ENCODE measurements at places on chromosomes 1 and 21.

DNA sequence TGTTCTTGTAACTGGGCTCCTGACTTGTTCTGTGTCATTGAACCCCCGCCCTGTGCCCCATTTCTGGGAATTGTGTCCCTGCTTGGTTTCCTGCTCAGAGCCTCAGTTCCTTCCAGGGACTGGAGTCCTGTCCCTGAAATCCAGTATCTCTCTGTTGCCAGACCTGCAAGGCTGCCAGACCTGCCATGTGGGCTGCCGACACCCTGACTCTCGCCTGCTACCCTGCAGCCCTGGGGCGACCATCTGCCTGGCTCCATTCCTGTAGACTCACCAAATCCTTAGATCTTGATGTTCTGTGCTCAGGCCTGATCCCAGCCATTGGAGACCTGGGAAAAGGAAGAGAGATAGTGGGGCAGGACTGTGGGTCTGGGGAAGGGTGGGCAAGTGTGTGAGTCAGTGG is 383.3 kb upstream of the PROX1 start:
- no peak for DNase-seq

DNA sequence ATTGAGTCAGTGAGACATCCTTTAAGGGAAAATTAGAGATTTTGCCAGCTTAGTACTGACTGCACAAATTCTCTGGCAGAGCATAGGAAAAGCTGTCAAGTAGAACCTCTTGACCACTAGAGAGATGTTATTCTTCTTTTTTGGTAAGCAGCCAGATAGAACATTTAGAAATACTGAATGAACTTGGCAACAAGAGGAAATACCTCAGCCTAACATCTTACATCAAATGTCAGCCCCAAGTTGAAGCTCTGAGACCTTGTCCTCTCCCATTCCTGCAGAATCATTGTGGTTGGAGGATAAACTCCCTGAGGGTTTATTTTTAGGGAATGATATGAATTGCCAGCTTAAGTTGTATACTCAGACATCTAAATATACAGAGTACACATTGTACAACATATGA is 53.5 kb downstream of the MIGA1 start:
- no peak for DNase-seq

DNA sequence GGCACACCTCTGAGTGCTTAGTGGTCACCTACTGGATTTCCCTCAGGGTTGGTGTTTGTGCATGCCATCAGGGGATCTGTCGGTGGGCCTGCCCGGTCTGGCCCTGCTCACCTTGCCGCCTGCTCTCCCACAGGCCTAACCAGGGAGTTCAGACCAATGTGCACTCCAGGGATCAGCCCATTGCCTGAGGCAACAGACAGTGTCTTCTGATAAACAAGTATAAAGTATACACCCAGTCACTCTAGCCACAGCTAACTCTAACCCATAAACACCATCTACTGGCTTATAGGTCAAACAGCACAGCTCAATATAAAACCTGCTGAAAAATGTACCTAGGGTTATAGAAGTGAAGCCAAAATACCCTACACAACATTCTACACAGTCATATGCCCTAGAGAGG is 1300.0 kb downstream of the PLA2G4A start:
- DNase-seq = no peak

GRCh38 chr1:52707927-52708655 is 9.9 kb upstream of the COA7 start:
- DNase-seq = no peak

DNA sequence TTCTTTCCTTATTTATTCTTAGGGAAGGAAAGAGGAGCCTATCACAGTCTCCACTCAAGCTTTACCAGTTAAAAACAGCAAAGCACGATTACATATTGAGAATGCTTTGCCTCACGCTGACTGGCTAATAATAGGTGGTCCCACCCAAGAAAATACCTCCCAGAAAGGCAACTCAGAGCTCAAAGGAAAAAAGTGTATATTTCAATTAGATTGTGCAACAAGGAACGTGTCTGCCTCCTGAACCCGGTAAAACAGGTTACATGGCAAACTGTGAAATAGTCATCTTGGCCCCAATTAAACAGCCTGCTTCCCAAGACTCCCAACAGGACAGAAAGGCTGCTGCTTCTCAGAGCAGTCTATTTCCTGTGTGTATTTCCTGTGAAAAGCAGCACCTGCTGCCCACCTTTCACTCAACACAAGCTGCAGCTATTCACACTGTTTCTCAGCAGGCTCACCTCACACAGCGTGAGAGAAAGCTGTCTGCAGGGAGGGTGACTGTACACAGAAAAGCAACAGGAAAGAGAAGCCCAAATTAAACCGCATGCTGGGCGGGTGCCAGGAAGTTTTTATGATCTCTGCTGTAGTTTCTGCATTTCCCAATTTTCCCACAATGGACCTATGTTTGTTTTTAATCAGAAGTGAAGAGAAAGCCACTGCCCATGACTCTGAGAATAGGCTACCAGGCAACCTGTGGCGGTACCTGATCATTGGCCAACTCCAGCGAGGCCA is 44.0 kb downstream of the URB1 start:
- no peak for DNase-seq

- DNase-seq = no peak
Measured at GRCh38 chr1:214085325-214085724, 97.6 kb downstream of the PROX1 start.

GRCh38 chr1:109895720-109896504 is 14.7 kb upstream of the CSF1 start:
- DNase-seq = no peak

DNA sequence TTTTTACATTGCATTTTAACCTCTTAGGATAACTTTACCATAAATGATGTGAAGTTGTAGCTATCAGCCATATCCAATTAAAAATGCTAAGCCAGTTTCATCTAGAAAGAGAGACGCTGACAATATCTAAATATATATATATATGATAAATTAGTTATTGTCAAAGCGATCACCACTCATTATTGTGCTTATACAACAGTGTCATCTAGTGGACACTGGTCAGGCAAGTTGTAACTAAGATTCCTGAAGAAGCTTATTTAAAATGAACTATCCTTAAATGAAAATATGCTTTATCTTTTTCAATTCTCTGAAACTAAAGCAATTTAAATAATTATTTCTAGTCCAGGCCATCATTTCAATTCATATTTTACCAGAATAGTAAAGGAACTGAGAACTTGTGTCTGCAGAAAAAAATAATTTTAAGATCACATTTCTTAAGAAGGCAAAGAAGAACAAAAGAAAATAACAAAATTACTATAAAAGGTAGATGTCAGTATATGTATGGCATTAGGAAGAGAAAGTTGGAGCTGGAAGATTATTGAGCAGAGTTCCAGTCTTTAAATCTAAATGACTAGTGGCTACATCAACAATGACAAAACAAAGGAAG is 193.3 kb upstream of the SNX7 start:
- no peak for DNase-seq

DNA sequence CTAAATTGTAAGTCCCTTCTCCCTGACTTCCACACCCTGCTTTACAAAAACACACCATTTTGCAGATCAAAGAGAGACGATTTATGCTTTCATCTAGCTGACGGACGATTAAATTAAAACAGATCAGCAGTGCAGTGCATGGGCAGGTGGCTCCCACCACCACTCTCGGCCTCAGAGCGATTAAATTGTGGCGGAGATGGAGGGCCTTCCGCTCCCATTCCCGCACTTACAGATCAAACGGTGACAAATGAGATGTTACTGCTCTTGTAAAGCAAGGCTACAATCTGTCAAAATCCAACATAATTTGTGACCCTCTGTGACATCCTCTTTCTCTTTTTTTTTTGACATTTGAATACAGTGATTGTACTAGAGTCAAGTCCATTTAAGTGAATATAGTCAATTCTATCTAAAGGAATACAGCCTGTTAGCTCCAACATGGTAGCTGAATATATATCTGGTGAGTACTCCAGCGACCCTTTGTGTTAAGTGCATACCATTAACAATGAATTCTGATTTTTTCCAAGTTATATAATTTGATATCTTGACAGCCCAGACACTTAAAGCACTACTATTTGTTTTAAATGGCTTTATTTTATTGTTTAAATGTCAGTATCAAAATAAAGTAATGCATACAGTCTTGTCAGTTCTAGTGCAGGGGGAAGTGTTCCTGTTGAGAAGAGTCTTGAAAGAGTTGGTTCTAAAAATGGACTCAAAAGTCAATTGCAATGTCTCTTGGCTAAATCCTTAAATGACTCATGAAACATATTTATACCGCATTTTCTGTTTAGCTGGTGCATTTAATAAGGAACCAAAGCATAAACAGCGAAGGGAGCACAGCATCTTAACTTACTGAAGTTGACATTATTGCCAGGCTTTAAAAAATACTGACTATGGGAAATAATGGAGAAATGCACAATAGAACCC is 109.0 kb downstream of the ESRRG start:
- no peak for DNase-seq

DNA sequence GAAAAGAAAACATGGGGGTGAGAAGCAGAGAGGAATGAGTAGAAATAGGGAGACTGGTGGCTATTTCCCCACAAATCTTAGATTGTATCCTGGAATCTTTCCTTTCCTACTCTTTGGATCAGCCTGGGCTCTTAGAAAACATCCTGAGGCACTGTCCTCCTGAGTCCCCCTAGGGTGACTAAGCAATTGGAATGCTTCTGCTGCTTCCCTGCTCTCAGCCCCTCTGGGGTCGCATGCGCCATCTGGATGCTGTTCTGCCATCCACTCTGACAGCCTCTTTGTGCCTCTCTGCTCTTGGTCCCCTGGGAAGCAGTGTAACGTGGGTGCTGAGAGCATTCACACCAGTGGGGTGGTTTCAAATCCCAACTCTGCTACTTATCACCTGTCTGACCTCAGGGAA is 443.0 kb downstream of the SIPA1L2 start:
- DNase-seq = no peak

- no peak for DNase-seq
Measured at GRCh38 chr1:171486048-171486519, 754 bp downstream of the PRRC2C start.

DNA sequence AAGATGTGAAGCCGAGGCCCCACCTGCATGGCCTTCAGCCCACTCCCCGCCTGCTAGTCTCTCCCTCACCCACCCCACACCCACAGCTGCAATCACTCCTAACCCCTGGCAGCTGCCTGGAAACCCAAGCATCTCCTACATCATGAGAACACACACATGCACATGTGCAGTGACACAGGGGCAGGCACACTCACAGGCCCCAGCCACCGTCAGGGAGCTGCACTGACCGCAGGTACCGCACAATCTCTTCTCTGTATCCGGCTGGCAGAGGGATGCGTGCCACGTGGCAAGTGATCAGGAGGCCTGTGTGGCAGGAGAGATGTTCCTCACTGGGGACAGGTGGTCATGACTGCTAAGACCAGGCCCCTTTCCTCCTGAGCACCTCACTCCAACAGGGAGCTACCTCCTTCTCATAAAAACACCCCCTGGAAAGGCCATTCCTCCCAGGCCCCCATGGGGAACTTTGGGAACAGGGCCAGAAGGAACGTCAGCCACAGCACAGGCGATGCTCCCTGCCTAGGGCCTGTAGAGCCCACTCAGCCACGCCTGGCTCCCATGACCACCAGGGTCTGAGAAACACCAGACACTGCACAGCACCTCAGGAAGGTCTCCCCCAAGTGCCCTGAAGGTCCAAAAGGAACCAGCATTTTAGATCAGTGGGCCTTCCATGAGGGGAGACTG is 6.0 kb downstream of the LSS start:
- DNase-seq = no peak

DNA sequence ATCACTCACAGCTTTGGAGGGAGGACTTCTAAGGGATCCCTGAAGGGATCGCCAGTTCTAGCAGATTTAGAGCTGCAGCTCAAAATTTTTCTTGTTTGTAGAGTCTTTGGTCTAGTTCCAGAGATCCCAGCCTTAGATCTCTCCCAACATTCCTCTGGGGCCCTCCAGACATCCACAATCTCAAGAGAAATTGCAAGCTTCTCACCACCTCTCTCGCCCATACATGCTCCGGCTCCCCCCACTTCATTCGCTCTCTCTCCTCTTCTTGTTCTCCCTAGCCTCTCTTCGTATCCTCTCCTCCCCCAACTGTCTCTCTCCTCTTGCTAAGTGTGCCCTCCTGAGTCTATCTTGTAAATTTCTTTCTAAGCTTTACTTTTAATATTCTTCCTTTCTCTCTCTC is 15.1 kb upstream of the TUT4 start:
- DNase-seq = no peak

- DNase-seq = no peak
Measured at GRCh38 chr1:182715531-182715930, 31.1 kb upstream of the RGS8 start.

DNA sequence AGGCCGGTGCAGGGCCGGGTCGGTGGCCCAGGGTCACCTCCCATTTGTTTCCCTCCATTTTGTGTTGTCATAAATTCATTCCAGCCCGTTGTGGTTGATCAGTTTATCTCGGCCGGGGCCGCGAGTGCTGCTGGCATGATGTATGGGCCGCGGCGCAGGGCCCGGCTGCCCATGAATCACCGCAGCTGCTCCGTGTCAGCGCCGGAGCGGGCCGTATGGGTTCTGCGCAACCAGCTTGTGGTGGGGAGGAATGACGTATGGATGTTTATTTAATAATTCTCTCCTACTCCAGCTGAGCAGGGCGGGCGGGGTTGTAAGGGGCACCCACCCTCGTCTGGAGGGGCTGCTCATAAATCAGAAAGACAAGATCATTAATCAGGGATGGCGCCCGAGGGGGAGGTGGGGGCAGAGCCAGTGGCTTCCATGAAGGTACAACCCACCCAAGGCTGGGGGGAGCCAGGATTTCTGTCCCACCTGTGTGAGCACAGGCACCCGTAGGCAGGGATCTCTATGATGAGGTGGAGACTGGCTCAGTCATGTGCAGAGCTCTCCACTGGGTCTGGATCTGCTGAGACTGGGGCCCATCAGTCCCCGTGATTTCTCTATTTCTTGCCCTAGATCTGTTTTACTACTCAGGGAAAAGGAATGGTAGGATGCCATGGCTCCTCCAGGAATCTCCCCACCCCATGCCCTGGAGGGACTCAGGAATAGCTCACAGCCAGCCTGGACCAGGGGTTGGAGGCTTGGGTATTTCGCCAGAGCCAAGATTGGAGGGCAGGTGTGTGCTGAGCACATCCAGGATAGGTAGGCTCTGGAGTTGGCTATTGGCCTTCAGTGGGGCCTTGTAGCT is 27.8 kb downstream of the TMEM53 start:
- DNase-seq = no peak

DNA sequence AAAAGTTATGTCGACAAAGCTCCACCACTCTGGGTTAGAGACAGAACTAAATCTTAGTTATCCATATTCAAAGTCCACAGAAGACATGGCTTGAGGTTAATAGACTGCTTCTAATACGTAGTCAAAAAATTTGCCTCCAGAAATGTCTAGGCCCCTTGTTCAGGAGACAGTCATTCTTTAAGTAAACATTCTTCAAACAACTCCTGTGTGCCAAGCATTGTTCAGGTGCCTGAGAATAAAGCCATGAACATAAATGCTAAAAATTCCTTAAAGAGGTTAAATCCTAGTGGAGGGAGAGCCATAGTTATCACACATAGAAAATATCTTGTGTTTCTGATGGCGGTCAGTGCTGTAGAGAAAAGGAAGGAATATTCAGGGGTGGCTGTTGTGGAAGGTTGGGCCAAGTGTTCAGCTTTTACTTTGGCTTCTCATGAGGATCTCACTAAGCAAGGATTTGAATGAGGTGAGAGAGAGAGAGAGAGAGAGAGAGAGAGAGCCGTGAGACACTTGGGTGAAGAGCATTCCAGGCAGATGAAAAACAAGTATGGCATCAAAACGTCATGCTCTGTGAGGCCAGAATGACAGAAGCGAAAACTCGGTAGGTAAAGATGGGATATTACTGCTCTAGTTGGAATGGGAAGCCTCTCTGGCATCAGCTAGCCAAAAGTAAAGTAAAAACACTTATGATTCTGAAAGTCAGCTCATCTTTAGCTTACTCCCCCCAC is 187.1 kb downstream of the GREM2 start:
- no peak for DNase-seq

- no peak for DNase-seq
Measured at GRCh38 chr1:55822891-55823290, 607.7 kb upstream of the USP24 start.

GRCh38 chr21:17848228-17848627 is 29.1 kb upstream of the C21orf91 start:
- DNase-seq = peak; percentile 4
